ENCODE measurements at places on chromosomes 1 and 21.

- no peak for DNase-seq
Measured at GRCh38 chr1:177933881-177934280, 36.0 kb downstream of the SEC16B start.

GRCh38 chr21:14070968-14071367 is 139.8 kb downstream of the LIPI start:
- DNase-seq, result no peak

GRCh38 chr21:35838987-35839763 is 221.2 kb downstream of the SETD4 start:
- no peak for DNase-seq

GRCh38 chr1:151681923-151682322 is 34.7 kb downstream of the CELF3 start:
- no peak for DNase-seq

DNA sequence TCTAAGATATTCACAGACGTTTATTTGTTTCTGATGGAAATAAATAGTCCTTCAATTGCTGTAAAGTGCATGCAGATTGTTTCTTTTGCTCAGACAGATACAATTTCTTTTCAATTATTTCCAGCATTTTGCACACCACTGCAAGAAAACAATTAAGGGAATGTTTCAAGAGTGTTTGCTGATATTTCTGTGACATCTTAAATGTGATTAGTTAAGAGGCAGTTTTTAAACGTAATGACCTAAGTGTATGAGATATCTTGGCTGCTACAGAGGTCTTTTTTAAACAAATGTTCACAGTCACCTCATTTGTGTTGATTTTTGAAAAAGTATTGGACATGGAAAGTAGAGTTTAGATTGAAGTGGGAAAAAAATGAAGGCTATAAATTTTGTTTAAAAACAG is 262.3 kb upstream of the BRINP3 start:
- DNase-seq, result no peak

GRCh38 chr1:170044187-170044586 is 30.3 kb downstream of the KIFAP3 start:
- DNase-seq, result no peak

DNA sequence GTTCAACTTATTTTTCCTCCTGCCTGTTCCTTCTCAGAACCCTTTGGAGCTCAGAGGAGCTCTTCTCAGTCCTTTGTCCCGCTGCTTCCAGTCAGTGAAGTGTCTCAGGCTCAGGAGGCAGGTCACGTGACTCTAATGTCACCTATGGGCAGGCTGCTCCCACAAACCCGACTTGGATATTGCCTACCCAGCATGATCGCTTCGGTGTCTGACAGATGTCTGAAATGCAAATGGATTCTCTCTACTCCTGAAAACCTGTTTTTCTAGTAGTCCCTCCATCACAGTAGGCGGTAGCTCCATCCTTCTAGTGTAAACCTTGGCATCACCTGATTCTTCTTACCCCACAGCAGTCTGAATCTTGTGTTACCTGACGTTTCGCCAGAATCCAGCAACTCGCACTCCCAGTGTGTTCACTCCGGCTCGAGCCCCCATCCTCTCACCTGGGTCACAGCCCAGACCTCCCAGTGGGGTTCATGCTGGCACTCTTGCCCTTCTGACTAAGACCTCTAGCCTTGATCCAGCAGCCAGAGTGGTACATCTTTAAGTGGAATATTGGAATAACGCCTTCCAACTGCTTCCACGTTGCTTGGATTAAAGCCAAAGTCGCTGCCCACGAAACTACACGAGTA is 5.4 kb downstream of the PADI6 start:
- DNase-seq, result no peak
